ENCODE measurements at places on chromosomes 2 and 18.

DNA sequence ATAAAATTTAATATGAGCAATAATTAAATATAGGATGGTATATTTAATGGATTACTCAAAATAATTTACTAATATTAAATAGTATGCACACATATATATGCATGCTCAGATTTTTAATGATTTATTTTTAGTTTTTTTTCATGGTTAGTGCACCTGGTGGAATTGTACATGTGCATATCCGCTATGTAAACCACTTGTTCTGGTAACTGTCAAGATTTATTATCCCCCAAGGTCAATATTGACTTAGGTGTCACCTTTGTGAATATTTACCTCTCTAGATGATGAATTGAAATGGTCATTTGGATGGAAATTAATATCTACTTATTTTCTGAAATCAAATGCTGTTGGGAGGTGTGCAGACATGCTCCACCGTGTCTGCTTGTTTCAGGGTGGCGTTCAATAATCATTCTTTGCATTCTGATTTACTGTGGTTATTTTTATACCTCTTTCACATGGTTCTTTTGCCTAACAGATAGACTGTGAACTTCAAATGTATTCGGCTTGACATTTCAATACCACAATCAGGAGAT, 14.7 kb downstream of the CNTNAP5 start:
- no peak for DNase-seq

DNA sequence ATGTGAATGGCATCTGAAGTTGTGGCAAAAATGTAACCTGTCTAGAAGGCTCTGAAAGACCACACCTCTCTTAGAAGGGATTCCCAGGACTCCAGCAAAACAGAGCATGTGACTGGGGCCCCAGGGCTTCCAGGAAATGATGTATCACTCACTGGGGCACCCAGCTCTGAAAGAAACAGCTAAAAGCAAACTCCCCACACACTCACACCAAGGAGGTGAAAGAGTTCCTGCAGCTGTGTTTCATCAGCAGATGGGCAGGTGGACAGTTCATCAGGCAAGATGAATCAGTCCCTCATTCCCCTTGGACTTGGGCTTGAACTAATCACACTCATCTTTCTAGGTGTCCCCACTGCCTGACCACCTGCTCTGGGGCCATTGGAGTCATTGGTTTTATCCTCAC, 76.2 kb downstream of the CCBE1 start:
- no peak for DNase-seq

DNA sequence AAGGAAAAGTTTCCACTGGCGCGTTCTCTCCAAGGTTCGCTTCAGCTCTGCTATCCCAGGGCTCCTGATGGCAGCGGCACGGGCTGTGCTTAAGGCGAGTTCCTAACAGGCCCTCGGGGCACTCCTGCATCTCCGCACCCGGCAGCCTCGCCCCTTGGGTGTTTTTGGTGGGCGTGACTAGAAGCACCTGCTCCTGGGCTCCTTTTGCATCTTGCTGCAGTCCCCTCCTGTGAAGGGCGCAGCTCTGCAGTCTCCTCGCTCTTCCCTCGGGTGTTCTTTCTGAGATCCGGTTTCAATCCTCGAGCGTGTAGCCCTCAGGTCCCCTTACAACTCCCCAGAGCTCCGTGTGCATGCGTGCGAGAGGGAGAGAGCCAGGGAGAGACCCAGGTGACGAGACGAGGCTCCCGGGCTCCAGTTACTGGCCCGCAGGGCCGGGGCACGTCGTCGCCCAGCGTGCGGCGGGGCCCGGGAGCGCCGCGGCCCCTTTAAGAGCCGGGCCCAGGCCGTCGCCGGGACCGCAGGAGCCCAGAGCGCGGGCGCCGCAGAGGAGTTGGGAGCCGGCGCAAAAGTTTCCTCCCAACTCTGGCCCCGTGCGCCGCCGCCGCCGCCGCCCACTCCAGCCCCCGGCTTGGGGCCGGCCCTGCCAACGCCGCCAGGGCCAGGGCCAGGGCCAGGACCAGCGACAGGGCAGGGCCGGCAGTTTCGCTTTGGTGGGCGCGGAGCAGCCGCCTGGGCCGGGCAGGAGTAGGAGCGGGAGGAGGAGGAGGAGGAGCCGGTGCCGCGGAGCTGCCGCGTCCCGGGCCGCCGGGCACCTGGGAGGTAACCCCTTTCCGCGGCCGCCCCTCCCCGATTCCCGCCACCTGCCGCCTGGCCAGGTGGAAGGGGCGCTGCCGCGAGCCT, at the start of gene PARD3B:
PARD3B (plus strand) TSS at position 515 of the 900 bp plus-strand sequence. CDS start 525 bp downstream, outside the sequence.
- DNase-seq: no peak

DNA sequence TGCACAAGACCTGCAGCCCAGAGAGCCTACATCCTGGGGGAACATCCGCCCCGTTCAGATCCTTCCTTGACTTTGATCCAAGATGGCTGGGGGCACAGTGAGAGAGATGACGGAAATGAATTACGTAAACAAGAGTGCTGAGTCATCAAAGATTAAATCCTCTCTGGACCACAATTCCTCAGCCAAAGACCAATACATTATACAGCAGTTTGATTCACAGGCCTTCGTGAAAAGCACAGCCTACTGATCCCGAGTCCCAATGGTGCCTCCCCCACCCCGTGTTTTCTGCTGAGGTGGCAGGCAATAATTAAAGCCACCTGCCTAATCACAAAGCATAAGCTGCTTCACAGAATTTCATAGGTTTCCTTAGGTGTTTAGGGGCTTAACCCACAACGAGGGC, 43.0 kb downstream of the MYO5B start:
- DNase-seq: no peak

DNA sequence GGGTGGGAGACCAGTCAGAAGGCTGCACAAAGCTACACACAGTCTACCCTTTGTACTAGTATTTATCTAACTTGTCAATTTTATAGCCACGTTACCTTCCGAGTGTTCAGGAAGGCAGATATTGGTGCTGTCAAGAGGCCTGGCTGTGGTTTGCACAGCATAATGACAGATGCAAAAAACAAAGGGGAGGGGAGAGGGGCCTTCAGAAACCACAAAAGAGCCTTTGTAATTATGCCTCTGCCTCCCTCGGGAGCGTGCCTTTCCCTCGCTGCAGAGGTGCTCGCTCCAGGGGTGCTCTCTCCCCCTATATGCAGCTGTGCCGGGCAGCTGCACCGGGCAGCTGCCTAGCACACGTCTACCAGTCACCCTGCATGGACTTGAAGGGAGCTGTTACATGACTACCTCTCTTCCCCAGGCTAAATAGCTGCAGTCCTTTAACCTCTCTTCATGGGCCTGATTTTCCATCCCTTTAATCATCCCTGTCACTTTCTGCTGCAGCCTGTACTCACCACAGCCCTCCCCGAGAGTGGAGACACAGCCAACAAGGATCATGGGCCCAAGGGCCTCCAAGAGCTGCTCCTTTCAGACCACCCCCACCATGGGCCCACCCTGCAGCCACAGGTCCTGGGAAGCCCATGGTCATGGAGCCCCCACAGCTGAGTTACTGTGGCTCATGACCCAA, 168.4 kb upstream of the PKDCC start:
- DNase-seq: no peak

GRCh38 chr2:9206991-9207640, 504 bp downstream of the ASAP2 start:
- DNase-seq: no peak

- no peak for DNase-seq
Observed at GRCh38 chr2:129813404-129813803, 166.1 kb upstream of the RAB6C start.

- DNase-seq: peak; percentile 17
Observed at GRCh38 chr2:65435625-65436168, 3.3 kb upstream of the SPRED2 start.

DNA sequence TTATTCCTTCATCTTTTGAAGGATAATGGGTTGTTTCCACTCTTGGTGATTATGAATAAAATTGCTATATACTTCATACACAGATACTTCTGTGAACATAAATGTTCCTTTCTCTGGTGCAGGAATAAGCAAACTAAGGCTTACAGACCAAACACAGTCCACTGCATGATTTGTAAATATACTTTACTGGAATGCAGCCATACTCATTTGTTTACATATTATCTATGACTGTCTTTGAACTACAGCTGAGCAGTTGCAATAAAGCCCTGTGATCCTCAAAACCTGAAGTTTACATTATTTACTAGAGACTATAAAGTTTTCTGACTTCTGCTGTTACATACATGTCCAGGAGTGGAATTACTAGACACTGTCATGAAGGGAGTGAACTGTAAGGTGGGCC, 381.0 kb upstream of the CNTNAP5 start:
- DNase-seq: no peak

GRCh38 chr2:200216310-200216709, 90.2 kb upstream of the SPATS2L start:
- DNase-seq: no peak

GRCh38 chr2:63983986-63984605, 35.1 kb downstream of the VPS54 start:
- DNase-seq: no peak

DNA sequence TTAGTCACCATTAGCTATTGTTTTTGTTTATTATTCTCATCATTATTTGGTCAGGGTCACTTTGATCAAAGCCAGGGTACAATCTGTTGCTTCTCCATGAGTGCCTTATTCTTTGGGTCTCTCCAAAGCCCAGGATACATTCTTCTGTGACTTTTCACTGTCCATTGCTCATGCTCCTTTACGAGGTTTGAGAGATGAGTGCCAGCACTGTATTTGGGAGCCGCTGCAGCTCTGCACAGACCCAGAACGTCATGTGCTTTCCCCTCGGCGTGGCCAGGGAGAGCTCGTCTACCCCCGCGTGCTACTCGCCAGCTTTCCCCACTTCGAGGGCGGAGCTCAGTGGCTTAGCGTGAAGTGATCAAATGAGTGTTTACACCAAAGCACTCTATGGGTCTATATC, 123.7 kb downstream of the COL6A3 start:
- no peak for DNase-seq

- peak; percentile 39 for DNase-seq
Observed at GRCh38 chr2:27212626-27213471, 781 bp upstream of the SLC5A6 start.

- no peak for DNase-seq
Observed at GRCh38 chr2:26705126-26705525, 12.6 kb downstream of the KCNK3 start.

GRCh38 chr18:56992777-56993176, 154.1 kb upstream of the BOD1L2 start:
- DNase-seq: no peak

DNA sequence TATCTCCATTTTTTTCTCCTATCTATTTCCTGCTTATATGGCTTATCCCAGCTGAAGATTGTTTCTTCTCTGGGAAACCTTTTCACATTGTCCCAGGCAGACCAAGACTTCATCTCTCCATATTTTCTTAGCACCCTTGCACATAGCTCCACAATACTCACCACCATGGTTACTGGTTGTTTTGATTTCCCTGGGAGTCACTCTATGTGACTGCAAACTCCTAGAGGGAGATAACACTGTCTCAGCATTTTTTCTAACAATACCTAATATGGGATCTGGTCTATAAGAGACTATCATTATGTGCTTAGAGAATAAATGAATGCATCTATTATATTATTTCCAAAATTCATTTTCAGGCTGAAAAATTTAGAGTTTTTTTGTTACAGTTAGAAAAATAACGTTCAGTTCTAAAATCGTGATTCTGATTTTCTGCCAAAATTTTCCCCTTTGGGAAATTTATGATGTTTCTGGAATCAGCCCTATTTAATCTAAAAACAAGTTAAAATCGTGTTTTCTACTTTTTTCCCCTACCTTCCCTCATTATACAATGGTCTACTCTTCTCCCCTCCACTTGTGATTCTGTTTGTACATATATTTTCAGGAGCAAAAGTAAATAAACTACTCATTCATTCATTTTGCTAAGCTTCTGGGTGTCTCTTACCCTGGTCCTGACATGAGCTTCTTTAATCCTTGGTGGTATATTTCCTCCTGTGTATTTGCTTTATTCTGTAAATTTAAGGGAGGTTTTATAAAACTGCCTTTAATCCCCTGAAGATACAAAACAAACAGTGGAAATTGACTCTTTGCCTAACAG, 95.4 kb downstream of the HNMT start:
- no peak for DNase-seq

DNA sequence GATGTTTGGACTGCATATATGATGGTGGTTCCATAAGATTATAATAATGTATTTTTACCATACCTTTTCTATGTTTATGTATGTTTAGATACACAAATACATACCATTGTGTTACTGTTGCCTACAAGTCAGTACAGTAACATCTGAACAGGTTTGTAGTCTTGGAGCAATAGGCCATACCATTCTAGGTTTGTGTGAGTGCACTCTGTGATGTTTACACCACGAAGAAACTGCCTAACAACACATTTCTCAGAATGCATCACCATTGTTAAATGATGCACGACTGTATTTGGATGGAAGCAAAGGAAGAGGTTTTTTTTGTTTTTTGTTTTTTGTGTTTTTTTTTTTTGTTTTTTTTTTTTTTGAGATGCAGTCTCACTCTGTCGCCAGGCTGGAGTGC, 9.5 kb downstream of the DUSP19 start:
- DNase-seq: no peak

GRCh38 chr2:111178730-111179405, 58.2 kb downstream of the BCL2L11 start:
- no peak for DNase-seq

DNA sequence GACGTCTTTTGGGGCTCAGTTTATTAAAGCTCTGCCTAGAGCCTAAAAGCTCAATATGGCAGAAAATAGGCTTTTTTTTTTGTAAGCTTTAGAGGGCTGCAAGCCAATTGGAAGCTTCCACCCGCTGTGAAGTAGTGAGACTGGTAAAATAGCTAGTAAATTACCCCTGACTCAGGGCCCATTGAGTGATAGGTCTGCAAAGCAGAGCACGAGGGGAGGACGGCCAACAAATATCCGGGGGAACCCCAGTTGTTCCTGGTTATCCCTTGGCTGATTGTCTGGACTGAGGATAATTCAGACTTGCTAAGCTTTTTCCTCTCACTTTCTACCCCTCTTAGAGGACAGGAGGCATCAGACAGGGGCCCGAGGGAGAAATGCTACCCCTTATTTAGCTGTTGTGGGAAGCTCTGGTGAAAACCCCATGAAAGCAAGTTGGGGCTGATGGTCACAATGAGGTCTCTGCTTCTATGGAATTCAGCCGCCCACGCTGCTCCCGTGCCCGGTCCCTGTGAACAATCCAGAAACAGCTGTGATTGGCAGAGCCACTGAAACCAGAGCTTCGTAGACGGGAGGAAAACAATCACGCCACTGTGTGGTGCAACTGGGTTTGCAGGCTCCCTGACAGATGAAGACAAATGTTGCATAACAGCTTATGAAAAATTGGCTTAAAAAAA, 141.9 kb upstream of the LGALSL start:
- DNase-seq: no peak

DNA sequence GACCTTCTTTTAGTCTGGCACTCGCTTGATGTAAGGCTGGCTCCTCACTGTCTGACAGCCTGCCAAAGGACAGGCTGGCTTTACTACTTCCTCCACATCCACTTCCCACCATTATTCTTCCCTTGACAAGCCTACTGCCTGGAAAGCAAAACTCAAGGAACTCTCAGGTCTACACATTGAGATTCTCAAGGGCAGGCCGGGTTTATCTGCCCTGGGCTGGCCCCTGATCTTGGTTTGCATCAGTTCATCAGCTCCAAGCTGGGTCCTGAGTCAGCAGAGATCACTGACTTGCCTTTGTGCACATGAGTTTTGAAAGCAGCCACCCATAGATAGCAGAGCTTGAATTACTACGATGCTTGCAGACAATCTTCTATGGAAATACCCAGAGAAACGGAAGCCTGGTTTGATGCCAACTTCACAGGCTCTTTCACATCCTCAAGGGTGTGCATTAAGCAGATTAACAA, 53.9 kb downstream of the KCTD18 start:
- peak; percentile 25 for DNase-seq

- DNase-seq: no peak
Observed at GRCh38 chr2:197890168-197890567, 85.8 kb downstream of the PLCL1 start.

Data from CD4-positive, alpha-beta T cell treated with Interleukin-4 for 4 hours (primary cell).